ENCODE measurements at places on chromosomes 7 and 10.

GRCh38 chr10:101323495-101323894, 30.5 kb upstream of the BTRC start:
- no peak for DNase-seq

DNA sequence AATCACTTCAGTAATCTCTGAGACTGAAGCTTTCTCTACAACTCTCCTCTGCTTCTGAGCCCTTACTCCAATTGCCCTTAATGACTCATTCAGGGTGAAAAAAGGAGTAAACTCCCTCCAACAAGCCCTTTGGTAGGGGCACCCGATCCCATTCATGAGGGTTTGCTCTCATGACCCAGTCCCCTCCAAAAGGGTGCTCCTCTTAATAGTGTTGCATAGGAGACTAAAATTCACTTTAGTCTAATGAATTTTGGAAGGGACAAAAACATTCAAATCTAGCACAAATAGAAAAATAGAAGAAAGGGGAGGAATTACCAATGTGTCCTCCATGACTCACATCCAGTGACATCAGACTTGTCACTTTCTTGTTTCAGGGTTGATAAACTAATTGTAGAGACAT, 66.2 kb upstream of the CCNY start:
- no peak for DNase-seq

DNA sequence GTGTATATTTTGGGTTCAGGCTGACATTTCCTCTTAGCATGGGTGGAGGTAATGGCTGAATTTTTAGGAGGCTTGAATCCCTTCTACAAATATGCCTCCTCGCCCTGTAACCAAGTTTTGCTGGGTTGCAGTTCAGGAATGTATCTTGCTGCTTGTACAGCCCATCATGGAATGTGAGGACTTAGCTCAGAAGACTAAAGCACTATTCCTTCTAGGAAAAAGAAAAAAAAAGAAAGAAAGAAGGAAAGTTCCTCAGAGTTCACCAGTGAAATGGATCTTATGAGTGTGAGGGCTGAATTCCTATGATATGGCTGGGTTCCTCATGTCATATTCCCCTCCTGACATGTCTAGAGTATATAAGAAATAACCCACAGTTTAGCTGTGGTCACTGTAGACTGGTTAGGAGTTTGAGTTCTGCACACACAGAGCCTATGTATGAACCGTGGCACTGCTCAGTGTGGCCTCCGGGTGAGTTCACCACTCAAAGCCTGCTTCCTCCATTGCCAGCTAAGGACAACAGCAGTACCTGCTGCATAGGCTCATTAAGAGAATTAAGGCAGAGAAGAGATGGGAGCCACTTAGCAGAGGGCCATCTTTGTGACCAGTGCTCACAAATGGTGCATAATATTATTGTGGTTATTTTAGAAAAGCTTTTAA, 114.0 kb downstream of the TACC2 start:
- DNase-seq, result no peak

GRCh38 chr7:96718107-96719003, 8.7 kb upstream of the SEM1 start:
- DNase-seq, result no peak
